Gastroesophageal sphincter (tissue), 4 donors: ENCODE measurements at places on chromosomes 1 and 21. TPM values are rescaled to one million over a fixed set of nuclear protein-coding genes. Genes with fewer than 3 reads are reported as not detected.

DNA sequence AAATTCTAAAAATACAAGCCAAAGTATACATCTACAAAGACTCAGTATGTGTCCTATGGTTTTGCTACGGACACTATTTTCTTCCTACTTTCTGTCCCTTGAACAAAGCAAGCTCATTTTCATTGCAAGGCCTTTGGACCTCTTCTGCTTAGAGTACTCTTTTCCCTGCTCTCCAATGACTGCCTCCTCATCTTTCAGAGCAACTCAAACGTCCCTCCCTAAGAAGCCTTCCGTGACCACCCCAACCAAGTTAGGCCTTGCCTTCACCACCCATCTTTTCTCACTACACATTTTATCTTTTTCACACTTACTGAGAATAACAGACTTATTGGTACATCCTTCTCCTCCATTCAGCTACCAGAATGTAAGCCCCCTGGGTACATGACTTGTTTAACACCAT, 39.9 kb downstream of the ENAH start:
- ATAC-seq = no peak

- ATAC-seq = no peak
These were observed 238.9 kb upstream of the PRMT6 start for GRCh38 chr1:106817575-106817974.

GRCh38 chr1:59125154-59125553, 171.7 kb upstream of the FGGY start:
- ATAC-seq = no peak

GRCh38 chr1:194369060-194369459, 1182.6 kb upstream of the B3GALT2 start:
- no peak for ATAC-seq

GRCh38 chr1:32255072-32256071, 4.3 kb downstream of the LCK start:
- no peak for ATAC-seq

DNA sequence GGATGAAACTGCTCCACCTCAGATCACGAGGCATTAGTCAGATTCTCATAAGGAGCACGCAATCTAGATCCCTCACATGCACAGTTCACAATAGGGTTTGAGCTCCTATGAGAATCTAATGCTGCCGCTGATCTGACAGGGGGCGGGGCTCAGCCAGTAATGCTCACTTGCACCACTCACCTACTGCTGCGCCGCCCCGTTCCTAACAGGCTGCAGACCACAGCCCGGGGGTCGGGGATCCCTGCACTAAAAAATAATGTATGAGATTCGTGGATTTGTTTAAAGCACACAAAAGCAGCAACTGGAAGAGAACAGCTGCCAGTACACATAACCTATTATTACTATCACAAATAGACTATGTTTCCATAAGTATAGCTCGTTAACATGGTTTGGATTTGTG, 72.9 kb downstream of the HLCS start:
- ATAC-seq = no peak

GRCh38 chr1:72547412-72547811, 265.1 kb upstream of the NEGR1 start:
- no peak for ATAC-seq

DNA sequence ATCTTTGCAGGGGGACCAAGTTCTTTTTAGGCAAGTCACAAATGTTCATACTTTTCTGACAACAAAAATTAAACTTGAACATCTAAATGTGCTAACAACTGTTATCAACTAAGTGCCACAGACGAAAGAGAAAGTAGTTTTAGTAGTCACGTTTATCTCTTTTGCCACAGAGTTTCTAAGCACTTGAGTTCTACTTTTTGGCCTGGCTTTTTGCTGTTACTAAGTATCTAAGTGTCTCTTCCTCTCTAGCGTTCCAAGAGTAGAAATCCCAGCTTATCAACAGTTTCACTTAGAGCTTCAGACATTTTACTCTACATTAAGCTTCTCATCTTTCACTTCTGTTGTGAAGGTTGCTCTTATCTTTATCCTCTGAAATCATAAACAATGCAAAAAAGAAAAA, 34.2 kb downstream of the GATAD2B start:
- no peak for ATAC-seq

DNA sequence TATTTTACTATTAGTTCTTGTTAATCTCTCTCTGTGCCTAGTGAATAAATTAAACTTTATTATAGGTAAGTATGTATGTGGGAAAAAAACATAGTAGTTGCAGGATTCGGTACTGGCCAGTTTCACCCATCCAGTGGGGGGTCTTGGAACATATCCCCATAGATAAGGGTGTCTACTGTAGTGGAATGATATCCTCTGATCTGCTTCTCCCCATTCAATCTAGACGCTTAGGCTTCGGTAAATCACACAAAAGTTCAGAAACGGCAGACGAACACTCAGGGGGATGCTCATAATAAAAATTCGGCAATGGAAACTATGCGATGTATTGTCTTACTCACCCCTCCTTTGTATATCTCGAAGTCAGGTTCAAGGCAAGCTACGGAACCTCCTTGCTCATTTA, 232.9 kb upstream of the COA6 start:
- no peak for ATAC-seq

DNA sequence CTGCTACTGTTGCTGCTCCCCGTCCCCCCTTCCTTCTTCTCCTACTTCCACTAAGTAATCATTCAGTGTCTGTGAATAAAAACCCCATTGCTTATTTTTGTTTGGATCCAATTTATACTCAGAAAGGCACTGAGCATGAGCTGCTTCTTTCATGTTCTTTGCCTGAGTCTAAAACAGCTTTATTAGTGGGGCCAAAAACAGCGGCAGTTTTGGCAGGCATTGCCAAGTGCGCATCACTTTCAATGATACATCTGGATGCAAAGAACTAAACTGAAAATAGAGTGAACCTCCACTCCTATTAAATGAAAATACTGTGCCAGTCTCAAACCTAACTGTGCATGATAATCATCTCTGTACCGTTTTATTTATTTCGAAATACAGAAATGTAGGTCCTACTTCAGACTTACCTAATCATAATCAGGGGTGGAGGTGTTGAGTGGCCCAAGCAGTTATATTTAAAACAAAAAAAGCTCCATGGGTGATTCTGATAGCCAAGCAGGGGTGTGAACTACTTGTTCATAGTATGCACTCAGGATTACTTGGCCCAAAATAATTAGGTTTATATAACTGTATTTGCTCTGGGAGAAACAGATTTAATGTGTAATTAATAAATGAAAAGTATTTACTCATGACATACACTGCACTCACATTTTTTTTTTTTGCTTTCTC, 48.4 kb downstream of the NEK7 start:
- ATAC-seq = no peak

DNA sequence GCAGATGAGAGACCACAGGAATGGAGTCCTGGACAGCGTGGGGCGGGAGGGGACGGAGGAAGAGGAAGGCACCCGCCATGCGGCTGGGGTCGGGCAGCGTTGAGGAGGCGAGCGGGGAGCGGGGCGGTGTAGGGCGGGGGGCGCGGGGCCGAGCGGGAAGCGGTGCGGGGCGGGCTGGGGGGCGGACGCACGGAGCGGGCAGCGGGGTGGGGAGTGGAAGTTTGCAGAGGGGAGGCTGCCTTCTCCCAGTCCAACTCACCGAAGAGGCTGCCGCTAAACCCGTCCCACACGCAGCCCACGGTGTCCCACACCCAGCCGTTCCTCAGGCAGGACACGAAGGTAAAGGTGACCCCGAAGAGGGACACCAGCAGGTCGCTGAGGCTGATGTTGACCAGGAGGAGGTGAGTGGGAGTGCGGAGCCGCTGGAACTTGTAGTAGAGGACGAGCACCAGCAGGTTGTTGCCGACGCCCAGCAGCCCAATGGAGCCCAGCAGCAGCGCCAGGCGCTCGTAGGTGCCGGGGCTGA, 483 bp downstream of the CHML start:
- ATAC-seq = peak; percentile 23

DNA sequence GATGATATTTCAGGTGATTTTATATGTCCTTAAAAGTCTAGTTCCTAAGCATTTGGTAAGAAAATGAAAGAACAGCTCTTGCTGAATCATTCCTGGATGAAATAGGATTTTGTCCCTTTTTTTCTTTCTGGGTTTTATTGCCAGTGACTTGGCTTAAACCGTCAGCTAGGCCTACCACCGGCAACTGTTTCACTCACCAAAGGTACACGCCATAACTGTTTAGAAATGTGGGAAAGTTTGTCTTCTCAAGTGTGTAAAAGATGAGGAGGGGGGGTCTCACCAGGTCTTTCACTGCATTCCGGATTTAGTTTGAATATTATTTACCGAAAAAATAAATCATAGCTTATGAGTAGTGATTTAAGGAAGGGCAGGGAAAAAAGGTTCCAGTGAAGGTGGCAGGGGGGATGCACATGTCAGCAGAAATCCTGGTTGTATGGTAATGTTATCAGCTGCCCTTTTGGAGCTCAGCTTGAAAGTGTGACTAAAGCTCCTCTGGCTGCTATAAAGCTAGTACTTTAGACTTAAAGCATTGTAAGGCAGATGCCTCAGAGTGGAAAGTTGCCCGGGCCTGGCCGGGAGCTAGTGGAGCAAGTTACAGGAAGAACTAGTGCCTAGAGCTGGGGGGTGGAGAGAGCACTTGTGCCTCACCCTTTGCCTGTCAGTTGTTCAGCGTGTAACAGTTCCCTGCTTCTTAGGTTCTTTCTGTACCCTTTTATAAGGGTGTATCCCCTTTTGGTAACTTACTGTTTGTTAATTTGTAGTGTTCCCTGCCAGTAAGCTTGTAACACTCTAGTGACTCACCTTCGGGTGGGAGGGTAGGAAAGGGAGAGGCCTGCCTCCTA, 3.1 kb downstream of the ATP1A1 start:
- peak; percentile 59 for ATAC-seq

DNA sequence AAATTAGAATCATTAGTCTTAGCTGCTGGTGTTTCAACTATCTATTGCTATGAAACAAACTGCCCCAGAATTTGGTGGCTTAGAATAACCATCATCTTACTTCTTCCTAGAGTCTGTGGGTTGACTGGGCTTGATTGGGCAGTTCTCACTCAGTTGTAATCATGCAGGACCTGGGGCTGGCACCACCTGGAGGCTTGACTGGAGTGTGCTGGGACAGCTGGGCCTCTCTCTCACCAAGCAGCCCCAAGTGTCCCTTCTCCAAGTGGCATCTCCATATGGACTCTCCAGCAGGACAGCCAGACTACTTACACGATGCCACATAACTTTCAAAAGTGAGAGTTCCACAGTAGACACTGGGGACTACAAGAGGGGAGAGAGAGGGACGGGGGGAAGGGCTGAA, 140.3 kb upstream of the ATP1B1 start:
- no peak for ATAC-seq

Gene HECTD3
- total RNA-seq = 48.6 TPM

Gene PLA2G5
- 26.8 TPM for total RNA-seq

Gene ZFP69B
- total RNA-seq = 1.4 TPM

Gene NLRP3
- 3.1 TPM for total RNA-seq

Gene GJA8
- total RNA-seq = not detected
